Activated T-cell treated with anti-CD3 and anti-CD28 coated beads, Interleukin-2, amount 50 U/mL, for 72 hours (primary cell): ENCODE measurements at places on chromosomes 11 and 22. TPM values are rescaled to one million over a fixed set of nuclear protein-coding genes. Genes with fewer than 3 reads are reported as not detected.

DNA sequence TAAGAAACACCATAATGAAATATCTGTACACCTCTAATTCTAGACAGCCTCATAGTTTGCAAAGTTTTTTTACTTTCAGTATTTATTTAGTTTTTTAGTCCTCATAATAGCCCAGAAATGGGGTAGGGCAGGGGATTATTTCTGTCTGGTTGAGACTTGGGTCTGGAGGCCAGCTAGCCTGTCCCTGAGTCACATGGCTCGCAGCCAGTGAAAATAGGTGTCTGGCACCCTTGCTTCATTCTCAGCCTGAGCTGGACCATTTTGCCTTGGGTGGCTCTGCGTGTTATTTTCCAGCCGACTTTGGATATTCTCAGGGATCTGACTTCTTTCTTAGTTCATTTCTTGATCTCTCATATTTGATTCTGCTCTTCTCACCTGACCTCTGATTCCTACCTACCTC, 123.9 kb upstream of the NARS2 start:
- no peaks in the 10 kb centered on the region for H3K36me3 ChIP-seq
- no peaks in the 10 kb centered on the region for H3K4me1 ChIP-seq
- no peak for DNase-seq
- no peak overlapping the region for H3K4me3 ChIP-seq
- H3K27me3 ChIP-seq: peaks cover 44% of the 10 kb centered on the region
- no peak overlapping the region for H3K27ac ChIP-seq

DNA sequence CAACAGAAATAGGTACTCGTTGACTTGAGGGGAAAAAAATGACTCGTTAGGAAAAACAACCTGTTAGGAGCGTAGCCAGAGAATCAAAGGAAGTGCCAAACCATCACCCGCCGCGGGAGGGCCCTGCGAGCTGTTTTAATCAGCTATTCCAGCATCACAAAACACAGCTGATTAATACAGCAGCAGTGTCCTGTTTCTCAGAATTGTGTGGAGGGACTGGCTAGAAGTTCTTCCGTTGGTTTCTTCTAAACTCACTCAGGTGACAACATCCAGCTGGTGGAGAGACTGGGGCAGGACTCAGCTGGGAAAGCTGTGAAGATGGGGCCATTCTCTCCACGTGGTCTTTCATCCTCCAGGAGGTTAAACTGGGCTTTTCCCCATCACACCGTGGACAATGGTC, 28.0 kb downstream of the HSPA8 start:
- no peak overlapping the region for H3K27ac ChIP-seq
- H3K4me1 ChIP-seq: peaks cover 7% of the 10 kb centered on the region
- no peak for DNase-seq
- H3K27me3 ChIP-seq: no peaks in the 10 kb centered on the region
- H3K36me3 ChIP-seq: no peaks in the 10 kb centered on the region

- H3K27ac ChIP-seq: no peak overlapping the region
- peaks cover 13% of the 10 kb centered on the region for H3K4me1 ChIP-seq
- H3K36me3 ChIP-seq: no peaks in the 10 kb centered on the region
- no peak overlapping the region for H3K4me3 ChIP-seq
Measured at GRCh38 chr11:118615282-118615975, 8.0 kb downstream of the PHLDB1 start.

- DNase-seq: no peak
- peaks cover 7% of the 10 kb centered on the region for H3K4me1 ChIP-seq
- H3K27ac ChIP-seq: no peak overlapping the region
- no peaks in the 10 kb centered on the region for H3K27me3 ChIP-seq
- no peaks in the 10 kb centered on the region for H3K36me3 ChIP-seq
- H3K4me3 ChIP-seq: peak overlapping the region; percentile 58
Measured at GRCh38 chr11:77126156-77126775, 1.8 kb upstream of the MYO7A start.

DNA sequence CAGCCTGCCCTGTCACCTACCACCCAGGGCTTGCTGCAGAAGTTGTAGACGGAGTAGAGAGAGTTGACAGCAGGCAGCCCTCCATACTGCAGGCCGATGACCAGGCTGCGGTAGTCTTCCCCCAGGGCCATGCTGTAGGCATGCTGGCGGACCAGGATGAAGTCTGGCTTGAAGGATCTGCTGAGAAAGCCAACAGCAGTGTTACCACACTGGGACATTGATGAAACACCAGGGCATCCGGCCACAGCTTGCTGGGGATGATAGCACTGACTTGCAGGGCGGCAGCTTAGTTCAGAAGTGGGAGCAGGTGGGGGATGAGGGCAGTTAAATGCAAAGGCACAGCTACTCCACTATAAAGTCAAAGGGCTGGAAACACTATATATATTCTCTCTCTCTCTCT, 67.4 kb downstream of the TIMP3 start:
- H3K4me1 ChIP-seq: no peaks in the 10 kb centered on the region
- H3K4me3 ChIP-seq: no peak overlapping the region
- DNase-seq: no peak
- H3K27me3 ChIP-seq: no peaks in the 10 kb centered on the region
- no peak overlapping the region for H3K27ac ChIP-seq

- DNase-seq: no peak
- H3K27ac ChIP-seq: peak overlapping the region; percentile 63
- no peaks in the 10 kb centered on the region for H3K4me1 ChIP-seq
- no peak overlapping the region for H3K4me3 ChIP-seq
Measured at GRCh38 chr11:104120493-104121137, 43.3 kb downstream of the PDGFD start.

DNA sequence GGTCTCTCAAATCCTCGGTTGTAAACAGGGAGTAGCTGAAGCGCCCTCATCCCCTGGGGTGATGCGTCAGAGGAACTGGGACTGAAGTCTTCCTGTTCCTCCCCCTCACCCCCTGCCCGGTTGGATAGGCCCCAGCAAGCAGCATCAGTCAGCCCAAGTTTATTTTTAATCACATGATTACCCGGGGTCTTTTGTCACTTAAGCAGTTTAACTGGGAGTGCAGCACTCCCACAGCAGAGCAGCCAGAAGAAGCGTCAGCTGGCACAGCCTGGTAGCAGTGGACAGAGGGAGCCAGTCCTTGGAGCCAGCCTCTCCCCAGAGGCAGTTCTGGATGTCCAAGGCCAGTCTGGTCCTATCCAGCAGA, 342.1 kb downstream of the CTTN start:
- no peaks in the 10 kb centered on the region for H3K4me1 ChIP-seq
- H3K27me3 ChIP-seq: no peaks in the 10 kb centered on the region
- H3K36me3 ChIP-seq: no peaks in the 10 kb centered on the region

- H3K4me1 ChIP-seq: peaks cover 15% of the 10 kb centered on the region
- no peaks in the 10 kb centered on the region for H3K36me3 ChIP-seq
- DNase-seq: no peak
- no peak overlapping the region for H3K27ac ChIP-seq
Measured at GRCh38 chr11:12678991-12679390, 4.8 kb downstream of the TEAD1 start.

DNA sequence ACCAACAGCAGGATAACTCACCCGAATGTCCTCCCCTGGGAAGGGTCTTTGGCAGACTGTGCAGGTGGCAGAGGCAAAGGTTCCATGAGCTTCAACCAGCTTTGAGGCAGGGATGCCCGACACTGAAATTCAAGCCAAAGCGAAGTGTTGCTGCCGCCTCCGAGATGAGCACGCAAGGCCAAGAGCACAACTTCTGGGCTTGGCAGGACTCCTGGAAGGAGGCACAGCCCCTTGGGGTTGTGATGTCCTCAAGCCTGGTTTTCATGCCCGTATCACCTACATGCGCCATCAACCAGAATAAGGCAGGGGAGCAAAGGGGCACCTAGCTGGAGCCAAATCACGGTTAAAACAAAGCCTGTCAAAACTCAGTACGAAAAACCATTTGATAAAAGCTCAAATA, 5.7 kb downstream of the SIRT3 start:
- no peak overlapping the region for H3K4me3 ChIP-seq
- no peak overlapping the region for H3K27ac ChIP-seq
- DNase-seq: no peak
- no peaks in the 10 kb centered on the region for H3K27me3 ChIP-seq
- no peaks in the 10 kb centered on the region for H3K36me3 ChIP-seq
- peaks cover 20% of the 10 kb centered on the region for H3K4me1 ChIP-seq

- DNase-seq: no peak
- H3K4me1 ChIP-seq: no peaks in the 10 kb centered on the region
- no peak overlapping the region for H3K27ac ChIP-seq
- no peaks in the 10 kb centered on the region for H3K36me3 ChIP-seq
- no peak overlapping the region for H3K4me3 ChIP-seq
Measured at GRCh38 chr22:43390872-43391271, 20.9 kb upstream of the MPPED1 start.

DNA sequence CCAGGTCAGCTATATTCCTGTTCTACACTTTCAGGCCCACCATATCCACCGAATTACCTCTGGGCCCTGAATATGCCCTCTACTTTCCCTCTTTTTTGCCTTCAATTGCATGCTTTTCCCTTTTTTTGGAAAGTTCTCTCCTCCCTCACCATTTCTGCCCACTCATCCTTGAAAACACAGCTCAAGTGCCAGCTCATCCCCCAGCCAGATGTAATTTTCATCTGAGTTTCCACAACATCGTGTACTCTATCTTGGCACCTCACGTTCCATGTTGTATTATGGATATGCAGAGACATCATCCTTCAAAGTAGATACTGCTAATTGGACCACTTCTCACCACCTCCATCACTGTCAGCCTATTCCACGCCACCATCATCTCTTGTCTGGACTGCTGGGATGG, 129.8 kb upstream of the HSD17B12 start:
- no peak for DNase-seq
- H3K4me1 ChIP-seq: peaks cover 10% of the 10 kb centered on the region
- peaks cover 80% of the 10 kb centered on the region for H3K27me3 ChIP-seq
- H3K27ac ChIP-seq: no peak overlapping the region
- H3K4me3 ChIP-seq: no peak overlapping the region

GRCh38 chr22:45628515-45628914, 43.1 kb upstream of the ATXN10 start:
- no peak overlapping the region for H3K27ac ChIP-seq
- no peaks in the 10 kb centered on the region for H3K4me1 ChIP-seq
- no peaks in the 10 kb centered on the region for H3K36me3 ChIP-seq
- H3K4me3 ChIP-seq: no peak overlapping the region

GRCh38 chr11:36399236-36399635, 103.1 kb downstream of the PRR5L start:
- no peak for DNase-seq
- peaks cover 37% of the 10 kb centered on the region for H3K4me1 ChIP-seq
- no peak overlapping the region for H3K4me3 ChIP-seq
- H3K36me3 ChIP-seq: peaks cover 2% of the 10 kb centered on the region
- H3K27me3 ChIP-seq: no peaks in the 10 kb centered on the region

DNA sequence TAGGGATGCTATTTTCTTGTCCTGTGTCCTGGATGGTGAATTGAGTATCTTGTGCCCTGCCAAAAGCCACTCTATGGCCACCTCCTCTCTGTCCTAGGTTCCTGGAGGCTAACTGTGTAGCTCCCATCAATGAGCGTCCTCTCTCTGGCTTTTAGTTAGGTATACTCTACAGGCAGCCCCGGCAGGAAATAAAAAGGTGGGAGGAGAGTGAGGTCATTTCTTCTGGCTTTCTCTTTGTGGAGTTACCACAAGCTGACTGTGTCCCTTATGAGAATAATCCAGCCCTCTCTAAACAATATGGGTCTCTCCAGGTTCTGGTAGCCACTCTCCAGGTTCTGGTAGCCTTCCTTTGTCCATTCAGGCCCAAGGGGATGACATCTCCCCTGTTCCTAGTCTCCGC, 11.7 kb upstream of the ASPHD2 start:
- no peaks in the 10 kb centered on the region for H3K36me3 ChIP-seq
- H3K4me1 ChIP-seq: no peaks in the 10 kb centered on the region
- H3K27ac ChIP-seq: no peak overlapping the region
- no peak overlapping the region for H3K4me3 ChIP-seq
- DNase-seq: no peak
- peaks cover 21% of the 10 kb centered on the region for H3K27me3 ChIP-seq

GRCh38 chr11:96356848-96357247, 13.9 kb upstream of the MAML2 start:
- no peak for DNase-seq
- no peaks in the 10 kb centered on the region for H3K27me3 ChIP-seq
- no peak overlapping the region for H3K27ac ChIP-seq
- peaks cover 24% of the 10 kb centered on the region for H3K4me1 ChIP-seq
- H3K4me3 ChIP-seq: no peak overlapping the region
- peaks cover 9% of the 10 kb centered on the region for H3K36me3 ChIP-seq

DNA sequence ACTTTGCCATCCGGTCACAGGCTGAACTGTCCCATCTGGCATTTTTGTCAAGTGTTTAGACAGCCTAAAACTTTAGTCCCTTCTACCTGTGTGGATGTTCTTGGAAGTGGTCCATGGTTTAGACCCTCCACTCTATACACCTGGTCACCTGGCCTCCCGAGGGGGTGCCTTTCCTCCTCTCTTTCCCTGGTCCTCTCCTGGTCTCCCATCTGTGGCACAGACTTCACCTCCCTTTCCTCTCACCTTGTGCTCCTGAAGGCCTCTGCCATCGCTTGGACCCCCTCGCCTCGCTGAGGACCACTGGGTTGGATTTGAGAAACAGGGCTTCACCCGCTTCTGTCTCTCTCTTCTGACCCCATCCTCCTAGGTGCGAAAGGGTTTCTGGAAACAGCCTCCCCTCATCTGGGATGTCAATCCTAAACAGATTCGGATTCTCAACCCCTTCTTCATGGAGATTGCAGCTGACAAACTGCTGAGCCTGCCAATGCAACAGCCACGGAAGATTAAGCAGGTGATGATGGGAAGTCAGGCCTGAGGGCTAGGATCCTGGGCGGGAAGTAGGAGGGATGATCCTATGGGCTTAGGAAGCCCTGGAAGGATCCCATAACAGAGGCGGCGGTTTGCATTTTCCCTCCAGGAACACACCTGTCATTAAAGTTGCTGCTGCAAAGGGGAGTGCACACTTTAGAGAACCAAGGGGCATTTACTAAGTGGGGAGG, 53.6 kb downstream of the ST3GAL4 start:
- peaks cover 2% of the 10 kb centered on the region for H3K36me3 ChIP-seq
- no peak for DNase-seq
- H3K27me3 ChIP-seq: no peaks in the 10 kb centered on the region
- no peaks in the 10 kb centered on the region for H3K4me1 ChIP-seq
- H3K4me3 ChIP-seq: no peak overlapping the region

- H3K27me3 ChIP-seq: no peaks in the 10 kb centered on the region
- no peak for DNase-seq
- H3K27ac ChIP-seq: no peak within 1 kb of the TSS
- H3K4me1 ChIP-seq: no peaks in the 10 kb centered on the region
Measured at GRCh38 chr11:16356057-16356760, at the start of gene SOX6. TSS of gene SOX6 (minus strand) at chr11:16356546. CDS start at chr11:16341248, 15,298 bp downstream.

GRCh38 chr11:6745018-6745417, 26.8 kb downstream of the OR2AG2 start:
- no peak for DNase-seq
- H3K36me3 ChIP-seq: peaks cover 4% of the 10 kb centered on the region
- peaks cover 12% of the 10 kb centered on the region for H3K4me1 ChIP-seq
- no peak overlapping the region for H3K27ac ChIP-seq
- H3K4me3 ChIP-seq: no peak overlapping the region

GRCh38 chr11:122598971-122599370, 56.6 kb upstream of the UBASH3B start:
- H3K27ac ChIP-seq: no peak overlapping the region
- H3K27me3 ChIP-seq: peaks cover 23% of the 10 kb centered on the region
- H3K36me3 ChIP-seq: no peaks in the 10 kb centered on the region

- H3K36me3 ChIP-seq: no peaks in the 10 kb centered on the region
- H3K27me3 ChIP-seq: no peaks in the 10 kb centered on the region
- no peaks in the 10 kb centered on the region for H3K4me1 ChIP-seq
- H3K4me3 ChIP-seq: no peak overlapping the region
- DNase-seq: no peak
Measured at GRCh38 chr11:26202754-26203153, 129.2 kb upstream of the ANO3 start.

The CABP4 gene
- total RNA-seq: 8.9 TPM

The GLB1L2 gene
- 1.1 TPM for total RNA-seq

The PGA5 gene
- not detected for total RNA-seq

The MUC5AC gene
- total RNA-seq: not detected

The GAB4 gene
- not detected for total RNA-seq

The OR10A2 gene
- total RNA-seq: not detected

The ARHGAP20 gene
- total RNA-seq: 0.38 TPM

The ANO1 gene
- not detected for total RNA-seq
